Adrenal gland (tissue), 19 donors: ENCODE measurements at places on chromosomes 6 and 20.

- no peak for DNase-seq
Measured at GRCh38 chr6:92887871-92888270, 531.5 kb downstream of the EPHA7 start.

DNA sequence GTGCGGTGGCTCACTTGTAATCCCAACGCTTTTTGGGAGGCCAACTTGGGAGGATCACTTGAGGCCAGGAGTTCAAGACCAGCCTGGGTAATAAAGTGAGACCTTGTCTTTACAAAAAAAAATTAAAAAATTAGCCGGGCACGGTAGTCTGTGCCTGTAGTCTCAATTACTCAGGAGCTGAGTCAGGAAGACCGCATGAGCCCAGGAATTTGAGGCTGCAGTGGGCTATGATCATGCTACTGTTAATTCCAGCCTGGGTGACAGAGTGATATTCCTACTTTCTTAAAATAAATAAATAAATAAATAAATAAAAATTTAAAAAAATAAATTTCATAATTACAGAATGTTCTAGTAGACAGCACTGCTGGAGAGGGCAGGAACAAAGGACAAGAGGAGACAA is 62.4 kb downstream of the DST start:
- no peak for DNase-seq

- DNase-seq = no peak
Measured at GRCh38 chr6:89932245-89932802, 38.1 kb downstream of the GJA10 start.

DNA sequence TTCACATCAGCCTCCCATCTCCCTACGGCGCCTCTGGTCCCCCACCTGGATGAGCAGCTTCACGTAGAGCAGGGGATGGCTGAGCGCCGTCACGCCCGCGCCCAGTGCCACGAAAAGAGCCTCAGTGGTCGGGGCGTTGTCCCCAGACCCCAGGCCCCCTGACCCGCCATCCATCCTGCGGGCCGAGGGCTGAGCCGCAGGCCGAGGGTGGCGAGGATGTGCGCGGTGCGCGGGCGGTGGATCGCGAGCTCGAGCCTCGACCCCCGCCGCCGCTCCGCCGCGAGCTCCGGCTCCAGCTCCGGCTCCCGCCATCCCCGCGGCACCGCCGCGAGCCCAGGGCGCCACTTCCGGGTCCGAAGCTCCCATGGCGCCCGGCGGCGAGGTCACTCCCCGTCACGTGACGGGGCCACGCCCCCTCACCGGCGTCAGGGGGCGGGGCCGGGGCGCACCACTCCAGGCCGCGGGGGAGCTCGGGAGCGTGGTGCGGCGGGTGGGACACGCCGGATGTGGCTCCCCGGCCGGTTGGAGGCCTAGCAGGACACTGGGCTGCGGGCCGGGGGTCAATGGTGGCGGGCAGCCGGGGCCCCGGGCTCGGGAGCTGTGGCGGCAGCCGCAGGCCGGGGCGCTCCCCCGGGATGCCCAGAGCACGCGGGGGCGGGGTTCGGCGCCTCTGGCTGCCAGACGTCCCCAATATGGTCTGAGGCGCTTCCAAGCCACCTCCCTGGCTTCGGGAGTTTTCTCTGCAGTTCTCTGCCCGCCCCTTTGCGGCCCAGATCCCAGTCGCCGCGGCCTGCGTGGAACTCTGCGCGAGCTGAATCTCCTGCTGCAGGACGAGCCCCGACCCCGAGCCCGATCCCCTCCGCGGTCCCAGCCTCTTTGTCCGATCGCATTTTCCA is at the start of gene MTCH1:
MTCH1 (minus strand) TSS at position 389 of the 896 bp plus-strand sequence; CDS start at position 366, 23 bp downstream.
- DNase-seq = peak; percentile 90

- DNase-seq = no peak
Measured at GRCh38 chr6:137970368-137970767, 103.3 kb downstream of the TNFAIP3 start.

GRCh38 chr6:109296971-109297372 is 85.3 kb downstream of the CD164 start:
- DNase-seq = no peak

- DNase-seq = peak; percentile 96
Measured at GRCh38 chr20:34525709-34526416, 9.6 kb downstream of the DYNLRB1 start.

GRCh38 chr6:3751730-3752530 is 417 bp upstream of the PXDC1 start:
- peak; percentile 86 for DNase-seq

DNA sequence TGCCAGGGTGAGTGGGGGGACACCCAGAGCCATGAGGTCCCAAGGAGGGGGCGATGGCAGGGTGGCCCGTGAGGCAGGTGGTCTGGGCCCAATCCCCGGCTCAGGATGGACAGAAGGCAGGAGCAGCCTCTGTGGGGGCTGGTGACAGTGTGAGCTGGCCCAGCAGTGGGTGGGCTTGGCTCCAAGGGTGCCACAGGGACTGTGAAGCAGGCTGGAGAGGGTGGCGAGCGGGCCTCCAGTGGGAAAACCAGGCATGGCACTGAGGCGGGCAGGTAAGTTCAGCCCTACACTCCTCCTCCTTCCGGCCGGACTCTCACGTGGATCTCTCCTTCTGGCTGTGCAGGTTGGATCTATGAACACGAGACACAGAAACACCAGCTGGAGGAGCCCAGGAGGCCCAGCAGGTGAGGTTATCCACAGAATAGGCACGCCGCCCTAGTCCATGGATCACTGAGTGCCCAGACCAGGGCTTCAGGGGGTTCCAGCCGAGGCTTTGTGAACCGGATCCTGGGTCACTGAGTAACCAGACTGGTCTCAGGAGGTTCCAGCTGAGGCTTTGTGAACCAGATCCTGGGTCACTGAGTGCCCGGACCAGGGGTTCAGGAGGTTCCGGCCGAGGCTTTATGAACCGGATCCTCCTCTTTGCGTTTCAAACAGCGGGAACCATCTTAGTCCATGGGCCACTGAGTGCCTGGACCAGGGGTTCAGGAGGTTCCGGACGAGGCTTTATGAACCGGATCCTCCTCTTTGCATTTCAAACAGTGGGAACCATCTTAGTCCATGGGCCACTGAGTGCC is 76.4 kb upstream of the BHLHE23 start:
- no peak for DNase-seq

GRCh38 chr20:46388937-46389336 is 17.5 kb downstream of the ELMO2 start:
- DNase-seq = peak; percentile 75

DNA sequence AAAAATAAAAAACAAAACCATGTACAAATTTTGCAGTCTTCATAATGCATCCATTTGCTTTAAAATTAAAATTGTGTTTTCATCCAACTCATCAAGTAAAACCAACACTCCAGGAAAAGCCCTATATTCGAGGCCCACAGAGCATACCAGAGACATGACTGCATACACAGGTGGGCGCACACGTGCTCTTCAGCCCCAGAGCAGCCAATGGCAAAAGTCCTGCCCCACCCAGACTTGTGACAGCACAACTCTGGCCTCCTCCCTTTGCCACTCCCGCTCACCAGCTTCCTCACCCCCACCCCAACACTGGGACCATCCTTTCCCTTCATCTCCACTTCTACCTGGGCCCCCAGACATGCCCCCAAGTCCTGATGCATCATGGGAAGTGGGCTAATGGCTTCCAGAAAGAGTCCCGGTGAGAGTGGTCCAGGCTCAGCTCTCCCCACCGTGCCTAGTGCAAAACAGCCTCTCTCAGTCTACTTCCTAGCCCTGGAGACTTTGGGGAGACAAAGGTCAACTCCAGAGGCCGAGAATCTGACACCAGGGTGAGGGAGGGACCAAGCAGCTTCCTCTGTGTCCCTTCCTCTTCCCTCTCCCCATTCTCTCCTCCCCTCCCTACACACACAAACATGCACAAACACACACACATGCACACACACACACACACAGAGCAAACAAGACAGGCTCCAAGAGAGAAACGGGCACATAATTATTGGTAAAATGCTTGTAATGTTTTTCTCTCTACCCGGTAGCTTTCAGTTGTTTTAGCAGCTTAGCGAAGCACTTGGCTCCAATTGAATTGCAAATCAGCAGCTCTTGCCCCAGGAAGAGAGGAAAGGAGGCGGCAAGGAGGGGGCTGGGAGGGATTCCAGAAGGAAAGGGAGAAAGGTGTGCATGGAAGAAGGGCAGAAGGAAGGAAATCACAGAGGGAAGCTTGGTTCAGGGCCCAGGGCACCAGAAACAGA is 14.3 kb downstream of the GRM4 start:
- DNase-seq = no peak

GRCh38 chr20:58853976-58854637 is 1.6 kb downstream of the GNAS start:
- DNase-seq = no peak

DNA sequence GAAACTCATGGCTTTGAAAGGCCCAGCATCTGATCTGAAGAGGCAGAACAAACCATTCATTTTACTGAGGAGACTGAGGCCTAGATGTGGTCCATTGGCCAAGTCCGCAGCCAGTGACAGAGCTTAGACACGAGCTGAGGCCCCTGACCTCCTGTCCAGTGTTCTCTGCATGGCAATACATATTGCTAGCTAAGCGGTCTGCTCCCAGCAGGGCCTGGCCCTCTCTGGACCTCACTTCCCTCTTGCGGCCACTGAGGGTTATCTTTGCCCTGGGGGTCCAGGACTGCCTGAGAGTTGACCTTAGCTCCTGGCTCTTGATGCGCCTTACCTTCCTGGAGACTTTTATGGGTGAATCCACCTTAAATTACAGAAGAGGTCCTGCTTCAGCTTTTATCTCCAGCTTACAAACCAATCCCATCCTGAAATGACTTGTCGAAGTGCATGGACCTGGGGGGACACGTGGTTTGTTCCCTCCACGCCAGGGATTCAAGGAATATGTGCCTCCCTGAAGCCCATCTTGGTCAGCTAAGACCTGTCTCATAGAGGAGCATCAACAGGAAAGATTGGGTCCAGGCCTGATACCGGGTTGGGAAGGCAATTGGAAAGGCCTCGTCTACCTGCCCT is 75.6 kb downstream of the CNBD2 start:
- DNase-seq = no peak

DNA sequence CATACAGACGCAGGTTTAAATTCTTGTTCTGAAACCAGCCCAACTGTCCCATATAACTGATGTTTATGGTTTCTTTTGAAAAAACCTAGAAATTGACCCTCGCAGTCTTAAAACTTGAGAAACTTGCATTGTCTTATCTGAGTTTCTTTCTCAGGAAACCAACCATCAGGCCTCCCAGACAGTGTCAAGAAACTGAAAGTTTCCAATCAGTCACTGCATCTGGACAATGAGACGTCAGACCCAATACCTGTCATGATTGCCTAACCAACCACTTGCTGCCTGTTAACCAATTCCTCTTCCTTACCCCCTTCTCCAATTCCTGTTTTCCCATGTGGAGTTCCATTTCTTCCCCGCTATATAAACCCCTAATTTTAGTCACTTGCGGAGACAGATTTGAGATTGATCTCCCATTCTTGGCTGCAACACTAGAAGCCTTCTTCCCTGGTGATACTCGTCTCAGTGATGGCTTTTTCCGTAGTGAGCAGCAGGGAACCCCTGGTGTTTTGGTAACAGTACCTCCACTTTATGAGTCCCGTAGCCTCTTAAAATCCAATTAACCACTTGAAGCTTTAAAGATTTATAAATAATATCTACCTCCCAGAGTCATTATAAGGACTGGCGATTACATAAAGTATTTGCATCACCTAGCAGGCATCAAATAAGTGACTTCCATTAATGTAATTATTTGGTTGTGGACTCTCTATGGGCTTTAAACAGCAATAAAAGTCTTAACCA is 49.3 kb downstream of the GPR63 start:
- DNase-seq = no peak

DNA sequence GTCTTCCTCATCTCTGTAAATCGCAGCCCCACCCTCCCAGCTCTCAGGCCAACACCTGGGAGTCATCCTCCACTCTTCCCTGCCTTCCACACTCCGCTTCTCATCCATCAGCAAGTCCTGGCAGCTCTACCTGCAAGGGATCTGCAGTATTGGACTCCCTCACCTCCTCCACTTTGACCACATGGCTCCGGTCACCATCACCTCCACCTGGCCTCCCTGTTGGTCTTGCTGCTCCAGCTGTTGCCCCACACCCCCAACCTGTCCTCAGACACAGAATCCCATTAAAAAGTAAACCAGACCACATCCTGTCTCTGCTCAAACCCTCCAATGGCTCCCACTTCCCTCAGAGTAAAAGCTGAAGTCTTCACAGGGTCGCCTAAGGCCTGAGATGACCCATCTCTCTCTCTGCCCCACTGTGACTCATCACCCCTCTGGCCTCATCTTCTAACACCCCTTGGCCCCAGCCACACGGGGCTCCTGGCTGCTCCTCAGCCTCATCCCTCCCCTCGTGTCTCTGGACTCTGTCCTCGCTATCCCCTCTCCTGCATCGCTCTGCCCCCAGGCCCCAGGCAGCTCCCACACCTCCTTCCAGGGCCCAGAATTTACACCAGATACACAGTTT is 185.1 kb upstream of the SULF2 start:
- DNase-seq = no peak

DNA sequence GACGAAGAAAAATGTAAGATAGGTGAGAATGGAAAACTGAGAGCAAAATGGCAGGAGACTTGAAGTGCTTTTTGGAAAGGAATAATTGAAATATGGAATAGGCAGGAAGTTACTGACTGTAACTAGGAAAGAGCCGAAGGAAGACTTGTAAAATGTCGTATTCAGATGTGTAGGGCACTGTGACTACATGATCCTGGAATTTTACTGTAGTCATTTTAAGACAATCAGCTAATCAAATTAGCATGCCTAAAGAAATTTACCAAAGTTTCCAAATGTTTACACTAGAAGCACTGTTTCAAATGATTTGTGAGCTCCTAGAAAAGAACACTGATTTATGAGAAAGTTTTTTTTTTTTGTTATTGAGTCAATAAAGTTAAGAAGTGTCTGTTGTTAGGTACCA is 21.2 kb upstream of the ADIG start:
- no peak for DNase-seq

DNA sequence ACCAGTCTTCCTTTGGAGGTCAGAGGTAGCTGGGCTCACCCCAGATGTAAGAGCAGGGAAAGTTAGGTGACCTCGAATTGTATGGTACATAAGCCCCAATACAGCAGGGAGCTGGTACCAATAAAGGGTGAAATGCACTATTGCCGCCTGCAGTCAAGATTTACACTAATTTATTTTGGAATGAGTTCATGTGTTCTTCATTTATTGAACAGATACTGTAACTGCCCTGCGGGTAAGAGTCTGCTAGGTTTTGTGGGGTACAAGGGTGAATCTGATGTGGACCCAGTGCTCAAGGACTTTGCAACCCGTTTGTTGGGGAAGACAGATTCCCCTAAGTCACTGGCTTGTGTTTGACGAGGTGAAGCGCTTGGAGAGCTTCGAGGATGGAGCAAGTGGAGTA is 2.5 kb upstream of the DNAJC5 start:
- no peak for DNase-seq

- peak; percentile 64 for DNase-seq
Measured at GRCh38 chr6:6811128-6812009, 222.8 kb downstream of the LY86 start.

GRCh38 chr6:24330137-24330732 is 27.6 kb downstream of the DCDC2 start:
- no peak for DNase-seq

GRCh38 chr6:6234963-6235362 is 85.5 kb downstream of the F13A1 start:
- DNase-seq = no peak

DNA sequence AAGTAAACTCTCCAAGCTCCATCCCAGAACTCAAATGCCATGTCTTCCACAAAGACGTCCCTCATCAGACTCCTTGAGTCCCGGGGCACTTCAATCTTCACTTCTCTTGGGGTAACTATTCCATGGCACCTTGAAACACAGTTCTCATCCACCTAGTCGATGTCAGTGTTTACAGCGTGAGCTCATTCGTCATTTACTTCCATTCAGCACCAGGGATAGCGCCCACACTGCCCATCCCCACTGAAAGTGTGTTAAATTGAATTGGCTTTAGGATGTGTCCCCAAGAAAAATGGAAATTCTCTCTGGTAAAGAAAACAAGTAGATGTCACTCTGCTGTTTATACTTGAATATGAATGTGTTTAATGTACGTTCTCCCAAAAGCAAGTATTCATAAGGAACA is 31.3 kb downstream of the KCNK15 start:
- DNase-seq = no peak
